Sigmoid colon (tissue), 7 donors: ENCODE measurements at places on chromosomes 16 and 17. TPM values are rescaled to one million over a fixed set of nuclear protein-coding genes. Genes with fewer than 3 reads are reported as not detected.
A peak's percentile ranks its signal among the peaks of the same experiment; 100 is the strongest.

DNA sequence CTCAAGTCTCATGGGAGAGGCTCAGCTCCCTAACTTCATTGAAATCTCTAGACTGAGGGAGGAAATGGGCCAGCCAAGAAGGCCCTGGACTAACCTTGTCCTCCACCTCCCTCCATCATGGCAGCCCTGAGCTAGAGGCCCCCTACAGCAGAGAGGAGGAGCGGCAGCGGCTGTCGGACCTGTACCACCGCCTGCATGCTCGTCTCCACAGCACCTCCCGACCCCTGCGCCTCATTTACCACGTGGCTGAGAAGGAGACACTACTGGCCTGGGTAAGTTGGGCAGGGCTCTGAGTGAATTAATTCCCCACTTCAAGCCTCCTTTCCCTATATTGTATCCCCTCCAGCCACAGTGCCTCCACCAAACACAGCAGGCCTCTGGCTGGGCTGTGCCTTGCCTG, 3.8 kb upstream of the SYCE1L start:
- no peak for DNase-seq

- DNase-seq, result no peak
Observed at GRCh38 chr16:30026449-30026848, 3.5 kb downstream of the C16orf92 start.

The TEKT5 gene
- 0.83 TPM for total RNA-seq

The HOXB5 gene
- total RNA-seq, result 1.5 TPM

DNA sequence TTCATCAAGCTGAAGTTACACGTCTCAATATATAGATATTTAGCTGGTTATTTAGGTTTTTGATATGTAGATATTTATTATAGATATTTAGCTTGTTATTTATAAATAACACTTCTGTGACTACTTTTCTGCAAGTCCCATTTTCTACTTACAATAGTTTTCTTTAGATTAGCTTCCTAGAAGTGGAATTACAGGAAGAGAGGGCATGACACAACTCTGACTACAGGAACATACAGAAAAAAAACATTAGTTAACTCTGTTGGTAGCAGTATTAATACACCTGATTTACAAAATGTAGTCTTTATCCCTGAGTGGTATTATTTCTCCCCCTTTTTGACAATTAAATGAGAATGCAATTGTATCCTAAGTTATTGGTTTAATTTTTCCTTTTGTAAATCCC, 21.2 kb upstream of the CCL1 start:
- DNase-seq, result no peak

- DNase-seq, result no peak
Observed at GRCh38 chr17:59840329-59841090, 52.2 kb downstream of the TUBD1 start.

DNA sequence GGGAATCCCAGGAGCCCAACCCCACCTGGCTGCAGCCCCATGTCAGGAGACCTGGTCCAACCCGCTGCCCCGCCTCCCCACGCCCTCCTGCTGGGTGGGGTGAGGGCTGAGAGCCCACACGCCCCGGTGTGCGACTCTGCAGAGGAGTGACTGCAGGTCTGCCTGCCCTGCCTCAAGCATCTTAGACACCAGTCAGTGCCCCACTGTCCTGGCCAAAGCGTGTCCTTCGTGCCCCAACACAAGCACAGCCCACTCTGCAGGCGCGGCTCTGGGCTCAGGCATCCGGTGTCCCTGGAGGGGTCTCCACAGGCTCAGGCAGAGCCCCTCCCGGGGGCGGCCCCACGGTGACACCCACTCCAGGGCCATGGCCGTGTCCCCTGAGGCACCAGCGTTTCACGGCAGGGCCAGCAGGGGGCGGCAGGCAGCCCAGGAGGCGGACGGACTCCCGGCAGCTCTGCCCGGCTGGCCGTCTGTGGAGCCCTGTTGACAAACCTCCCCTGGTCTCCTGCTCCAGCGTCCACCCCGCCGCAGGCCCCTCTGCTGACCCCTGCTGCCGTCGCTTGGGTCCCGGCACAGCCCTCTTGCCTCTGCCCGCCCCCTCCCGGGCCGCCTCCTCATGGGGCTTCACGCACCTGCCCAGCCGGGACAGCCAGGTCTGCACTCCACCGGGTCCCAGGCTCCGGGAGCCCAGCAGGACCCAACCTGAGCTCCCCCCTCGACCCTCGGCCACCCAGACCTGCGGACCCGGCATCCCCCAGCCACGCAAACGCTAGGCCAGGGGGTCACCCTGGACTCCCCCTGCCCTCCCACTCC, 8.6 kb upstream of the UBE2I start:
- no peak for DNase-seq

GRCh38 chr17:77323413-77324171, 182.8 kb downstream of the SEC14L1 start:
- peak; percentile 82 for DNase-seq

DNA sequence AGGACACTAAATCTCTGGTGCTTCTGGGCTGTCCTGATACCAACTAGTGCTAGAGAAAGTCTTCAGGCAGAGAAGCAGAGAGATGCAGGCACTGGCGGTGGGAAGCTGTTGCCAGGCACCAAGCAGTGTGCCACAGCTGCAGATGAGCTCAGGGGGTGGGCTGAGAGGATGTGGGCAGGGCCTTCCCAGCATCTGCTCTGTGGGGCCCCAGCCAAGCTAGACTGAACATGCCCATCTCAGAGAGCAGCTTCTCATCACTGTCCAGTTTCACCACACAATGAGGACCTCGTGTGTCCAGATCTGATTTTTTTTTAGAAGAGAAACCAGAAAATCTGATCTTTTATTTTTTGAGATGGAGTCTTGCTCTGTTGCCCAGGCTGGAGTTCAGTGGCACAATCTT, 17.1 kb downstream of the PSKH1 start:
- no peak for DNase-seq

The TP53TG3D gene
- total RNA-seq, result not detected

The HOXB13 gene
- total RNA-seq, result 1.4 TPM

DNA sequence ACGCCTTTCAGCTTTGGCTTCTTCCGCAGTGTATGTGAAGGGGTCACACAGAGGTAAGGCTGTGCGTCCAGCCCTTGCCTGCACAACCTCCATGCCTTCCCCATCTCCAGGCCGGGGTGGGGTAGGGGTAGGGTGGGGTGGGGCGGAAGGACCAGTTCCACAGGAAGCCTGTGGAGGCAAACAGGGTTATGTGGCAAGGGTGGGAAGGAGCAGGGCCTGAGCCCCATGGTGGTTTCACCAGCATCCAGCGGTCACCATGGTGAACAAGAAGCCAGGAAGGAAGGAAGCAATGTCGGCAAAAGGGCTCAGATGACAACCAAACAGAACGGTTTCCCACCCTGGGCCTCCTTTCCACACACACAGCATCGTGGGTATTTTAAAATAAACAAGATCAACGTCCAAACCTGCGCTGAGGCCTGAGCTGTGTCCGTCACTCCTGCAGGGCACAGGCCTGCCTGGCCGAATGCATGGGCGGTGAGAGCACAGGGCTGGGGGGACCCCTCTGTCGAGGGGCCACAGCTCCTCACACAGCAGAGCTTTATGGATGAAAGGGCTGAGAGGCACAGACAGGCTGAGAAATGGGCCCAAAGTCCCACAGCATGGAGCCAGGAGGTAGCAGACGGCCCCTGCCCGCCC, 80.5 kb downstream of the ZNF778 start:
- DNase-seq, result no peak

- no peak for DNase-seq
Observed at GRCh38 chr17:59067756-59068155, 38.9 kb downstream of the TRIM37 start.

DNA sequence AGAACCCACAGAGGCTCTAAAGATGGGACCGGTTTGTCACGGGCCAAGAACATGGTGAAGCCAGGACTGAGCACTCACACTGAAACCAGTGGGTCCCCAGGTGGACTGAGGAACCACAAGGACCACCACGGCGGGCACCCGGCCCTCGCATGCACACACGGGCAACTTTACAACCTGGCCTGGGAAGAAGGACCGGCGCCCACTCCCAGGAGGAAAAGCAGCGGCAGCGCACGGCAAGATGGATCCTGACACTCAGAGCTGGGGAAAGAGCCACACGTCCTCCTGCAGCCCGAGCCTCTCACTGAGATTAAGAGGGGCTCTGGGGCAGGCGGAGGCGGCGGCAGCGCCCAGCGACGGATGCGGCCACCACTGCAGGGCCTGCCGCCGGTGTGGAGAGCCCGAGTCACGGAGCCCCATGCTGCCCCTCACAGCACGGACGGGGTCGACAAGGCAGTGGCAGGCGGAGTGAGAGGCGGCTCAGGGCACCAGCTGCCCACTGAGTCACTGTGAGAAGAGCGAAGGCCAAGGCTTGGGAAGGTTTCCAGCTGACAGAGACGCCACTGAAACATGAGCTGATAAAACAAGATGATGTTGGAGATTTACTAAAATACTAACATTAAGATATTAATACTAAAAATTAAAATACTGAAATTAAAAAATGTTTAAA, 118.3 kb downstream of the ANKRD11 start:
- no peak for DNase-seq

DNA sequence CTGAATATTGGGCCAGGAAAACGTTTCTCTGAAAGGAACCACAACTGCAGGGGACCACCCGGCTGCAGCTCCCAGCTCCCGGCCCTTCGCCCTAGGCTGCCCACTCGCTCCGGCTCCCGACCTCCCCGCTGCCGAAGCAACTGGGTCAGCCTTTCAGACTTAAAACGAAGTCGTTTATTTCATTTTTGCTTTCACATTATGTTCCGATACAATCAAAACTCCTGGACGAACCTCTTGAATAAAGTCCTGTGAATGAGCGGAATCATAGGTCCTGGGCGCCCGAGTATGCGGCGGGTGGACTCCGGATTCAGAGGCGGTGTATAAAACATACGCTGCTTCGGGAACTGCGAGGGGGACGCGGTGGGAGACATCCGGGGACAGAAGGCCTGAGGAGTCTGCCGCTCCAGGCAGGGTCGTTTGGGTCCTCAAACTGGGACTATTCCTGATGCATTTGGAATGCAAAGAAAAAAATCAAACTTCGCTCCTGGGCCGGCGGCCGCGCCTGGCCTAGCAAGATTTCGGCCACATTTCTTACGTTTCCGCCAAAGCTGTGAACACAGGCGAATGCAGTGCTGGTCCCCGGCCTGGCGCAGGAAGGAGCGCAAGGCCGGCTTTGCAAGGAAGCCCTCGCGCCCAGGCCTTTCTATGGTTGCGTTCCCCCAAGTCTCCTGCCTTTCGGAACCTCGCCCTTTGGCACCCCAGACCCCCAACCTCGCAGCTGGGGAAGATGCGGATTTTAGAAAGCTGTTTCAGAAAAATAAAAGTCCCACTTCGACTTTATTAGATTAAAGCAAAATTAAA, 3.7 kb downstream of the CBLN1 start:
- no peak for DNase-seq

DNA sequence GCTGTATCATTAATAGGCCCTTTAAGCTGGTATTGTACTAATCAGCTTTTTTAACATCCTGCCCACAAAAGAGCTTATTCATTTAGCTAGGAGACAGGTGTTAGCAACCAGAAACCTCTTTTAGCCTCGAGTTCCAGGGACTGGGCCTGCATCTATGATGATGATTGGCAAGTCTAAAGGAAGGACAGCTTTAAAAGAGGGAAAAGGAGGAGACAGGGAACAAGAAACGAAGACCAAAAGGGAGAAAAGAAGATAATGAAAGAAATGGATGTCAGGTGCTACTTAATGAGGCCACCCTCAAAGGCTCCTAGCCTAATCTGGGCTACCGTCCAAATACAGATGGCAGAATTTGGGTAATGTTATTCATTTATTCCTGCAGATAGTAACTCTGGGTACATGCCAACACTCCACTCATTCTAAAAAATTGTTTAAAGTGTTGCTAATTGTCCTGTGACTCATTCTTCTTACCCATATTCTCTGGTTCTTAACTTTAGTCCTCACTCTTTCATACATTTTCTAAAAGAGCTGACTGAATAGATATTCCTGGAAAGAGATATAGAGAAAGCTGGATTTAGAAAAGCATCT, 18.7 kb upstream of the RFFL start:
- DNase-seq, result no peak

DNA sequence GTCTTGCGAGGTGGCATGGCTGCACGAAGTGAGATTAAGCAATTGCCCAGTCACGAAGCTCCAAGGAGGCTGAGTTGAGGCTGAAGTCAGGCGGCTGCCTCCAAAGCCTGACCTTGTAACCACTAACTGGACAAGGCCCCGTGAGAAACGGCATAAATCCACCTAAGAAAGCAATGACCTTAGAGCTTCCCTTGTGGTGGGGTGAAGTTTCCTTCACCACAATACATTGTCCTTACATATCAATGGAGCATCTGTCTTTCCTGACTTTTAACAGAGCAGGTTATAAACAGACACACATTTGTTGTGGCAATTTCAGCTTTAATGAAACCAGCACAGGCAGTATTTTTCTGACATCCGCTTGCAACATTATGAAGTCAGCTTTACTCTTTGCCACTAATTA, 2.5 kb upstream of the MED9 start:
- DNase-seq, result no peak

- DNase-seq, result no peak
Observed at GRCh38 chr16:23807028-23807427, 28.8 kb upstream of the PRKCB start.

GRCh38 chr16:78100112-78100467, 636 bp downstream of the WWOX start:
- DNase-seq, result no peak

DNA sequence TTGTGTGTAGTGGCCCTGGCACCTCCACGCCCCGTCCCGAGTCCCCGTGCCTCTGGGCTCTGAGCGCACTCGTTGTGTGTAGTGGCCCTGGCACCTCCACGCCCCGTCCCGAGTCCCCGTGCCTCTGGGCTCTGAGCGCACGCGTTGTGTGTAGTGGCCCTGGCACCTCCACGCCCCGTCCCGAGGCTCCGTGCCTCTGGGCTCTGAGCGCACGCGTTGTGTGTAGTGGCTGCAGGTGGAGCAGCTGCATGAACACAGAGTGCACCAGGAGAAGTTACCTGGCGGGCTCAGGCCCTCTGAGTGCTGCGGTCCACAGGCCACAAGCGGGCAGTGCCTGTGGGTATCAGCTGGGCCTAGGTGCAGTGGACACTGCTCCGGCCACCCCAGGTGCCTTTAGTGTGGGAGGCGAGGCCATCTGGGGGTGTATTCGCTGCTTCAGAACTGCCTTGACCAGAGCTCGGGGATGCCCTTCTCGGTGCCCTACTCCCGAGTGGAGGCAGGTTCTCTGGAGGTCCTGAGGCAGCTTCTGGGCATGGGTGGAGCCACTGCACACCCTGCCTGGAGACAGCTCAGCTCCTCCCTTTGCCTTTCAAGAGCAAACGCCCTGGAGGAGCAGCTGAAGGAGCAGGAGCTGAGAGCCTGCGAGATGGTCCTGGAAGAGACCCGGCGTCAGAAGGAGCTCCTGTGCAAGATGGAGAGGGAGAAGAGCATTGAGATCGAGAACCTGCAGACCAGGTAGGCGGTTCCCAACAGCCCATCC, 17.3 kb upstream of the CAPN15 start:
- DNase-seq, result no peak

- DNase-seq, result peak; percentile 44
Observed at GRCh38 chr17:27415120-27415795, 41.0 kb upstream of the KSR1 start.

DNA sequence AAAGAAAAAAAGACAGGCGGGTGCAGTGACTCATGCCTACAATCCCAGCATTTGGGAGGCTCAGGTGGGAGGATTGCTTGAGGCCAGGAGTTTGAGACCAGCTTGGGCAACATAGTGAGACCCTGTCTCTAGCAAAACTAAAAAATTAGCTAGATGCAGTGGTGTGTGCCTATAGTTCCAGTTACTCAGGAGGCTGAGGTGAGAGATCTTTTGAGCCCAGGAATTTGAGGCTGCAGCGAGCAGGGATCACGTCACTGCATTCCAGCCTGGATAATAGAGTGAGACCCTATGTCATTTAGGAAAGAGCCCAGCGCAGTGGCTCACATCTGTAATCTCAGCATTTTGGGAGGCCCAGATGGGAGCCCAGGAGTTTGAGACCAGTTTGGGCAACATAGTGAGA, 126.6 kb downstream of the CMIP start:
- no peak for DNase-seq

The CPHXL2 gene
- total RNA-seq, result not detected

- no peak for DNase-seq
Observed at GRCh38 chr17:37517881-37518280, 28.2 kb downstream of the DUSP14 start.

The TBC1D3E gene
- total RNA-seq, result not detected
